Activated CD4-positive, alpha-beta T cell treated with anti-CD3 and anti-CD28 coated beads, Interleukin-2, amount 10 ng/mL, durations not matched to agents 7 days and 5 days (primary cell): ENCODE measurements at places on chromosomes 1 and 21. TPM values are rescaled to one million over a fixed set of nuclear protein-coding genes. Genes with fewer than 3 reads are reported as not detected.
A peak's percentile ranks its signal among the peaks of the same experiment; 100 is the strongest.

Gene GPR25
- not detected for total RNA-seq

GRCh38 chr1:33140153-33141149, 41.4 kb downstream of the TRIM62 start:
- peaks cover 12% of the 10 kb centered on the region for H3K4me1 ChIP-seq
- no peaks in the 10 kb centered on the region for H3K27me3 ChIP-seq
- H3K27ac ChIP-seq, result no peak overlapping the region
- no peak overlapping the region for H3K4me3 ChIP-seq

GRCh38 chr1:81596341-81596740, 204.4 kb upstream of the ADGRL2 start:
- H3K27ac ChIP-seq, result no peak overlapping the region
- no peaks in the 10 kb centered on the region for H3K27me3 ChIP-seq
- DNase-seq, result no peak
- H3K4me3 ChIP-seq, result no peak overlapping the region
- H3K4me1 ChIP-seq, result no peaks in the 10 kb centered on the region
- no peaks in the 10 kb centered on the region for H3K36me3 ChIP-seq

DNA sequence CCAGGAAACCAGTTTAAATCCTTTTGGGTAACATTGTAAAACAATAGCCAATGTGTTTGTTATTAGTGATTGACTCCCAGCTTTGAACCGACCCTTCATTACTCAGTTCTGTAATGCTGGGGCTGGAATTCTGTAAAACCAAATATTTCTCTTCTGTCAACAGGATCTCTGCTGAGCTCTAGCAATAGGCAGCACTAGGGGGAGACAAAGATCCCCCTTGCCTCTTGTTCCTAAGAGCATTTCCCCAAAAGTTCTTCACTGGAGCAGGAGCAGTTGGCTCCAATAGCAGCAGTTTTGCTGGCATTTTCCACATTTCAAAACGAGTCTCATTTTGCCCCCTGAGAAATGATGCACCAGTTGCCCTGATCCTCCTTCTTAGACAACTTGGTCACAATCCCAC, 1671.1 kb downstream of the MRPL39 start:
- DNase-seq, result no peak
- H3K36me3 ChIP-seq, result no peaks in the 10 kb centered on the region
- H3K4me3 ChIP-seq, result no peak overlapping the region
- H3K27ac ChIP-seq, result no peak overlapping the region
- H3K4me1 ChIP-seq, result no peaks in the 10 kb centered on the region
- H3K27me3 ChIP-seq, result peaks cover 5% of the 10 kb centered on the region

DNA sequence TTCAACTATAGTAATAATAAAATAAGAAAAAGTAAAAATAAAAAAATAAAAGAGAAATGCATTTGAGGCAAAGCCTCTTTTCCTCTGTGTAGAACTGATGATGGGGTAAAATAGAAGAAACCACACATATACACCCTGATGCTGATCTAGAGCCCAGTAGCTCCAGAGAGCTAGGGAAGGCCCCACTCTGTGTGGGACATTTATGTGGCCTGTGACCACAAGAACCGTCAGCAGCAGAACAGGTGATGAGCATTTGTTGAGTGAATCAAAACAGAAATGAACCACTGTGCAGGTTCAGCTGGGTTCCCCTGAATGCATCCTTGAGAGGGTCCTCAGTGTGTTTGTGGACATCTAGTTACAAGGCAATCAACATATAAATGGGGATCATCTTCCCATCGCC, 221.8 kb upstream of the HOOK1 start:
- no peaks in the 10 kb centered on the region for H3K4me1 ChIP-seq
- H3K27ac ChIP-seq, result no peak overlapping the region
- H3K4me3 ChIP-seq, result no peak overlapping the region
- no peak for DNase-seq
- no peaks in the 10 kb centered on the region for H3K36me3 ChIP-seq
- H3K27me3 ChIP-seq, result peaks cover 3% of the 10 kb centered on the region

- H3K4me3 ChIP-seq, result peak overlapping the region; percentile 90
- peak; percentile 41 for DNase-seq
- H3K27me3 ChIP-seq, result no peaks in the 10 kb centered on the region
Measured at GRCh38 chr1:15835205-15835740, 12.2 kb upstream of the SPEN start.

- H3K4me1 ChIP-seq, result peaks cover 11% of the 10 kb centered on the region
- no peak for DNase-seq
- no peak overlapping the region for H3K27ac ChIP-seq
- H3K27me3 ChIP-seq, result peaks cover 18% of the 10 kb centered on the region
- H3K36me3 ChIP-seq, result no peaks in the 10 kb centered on the region
Measured at GRCh38 chr1:204973449-204973848, 69.6 kb upstream of the CNTN2 start.

DNA sequence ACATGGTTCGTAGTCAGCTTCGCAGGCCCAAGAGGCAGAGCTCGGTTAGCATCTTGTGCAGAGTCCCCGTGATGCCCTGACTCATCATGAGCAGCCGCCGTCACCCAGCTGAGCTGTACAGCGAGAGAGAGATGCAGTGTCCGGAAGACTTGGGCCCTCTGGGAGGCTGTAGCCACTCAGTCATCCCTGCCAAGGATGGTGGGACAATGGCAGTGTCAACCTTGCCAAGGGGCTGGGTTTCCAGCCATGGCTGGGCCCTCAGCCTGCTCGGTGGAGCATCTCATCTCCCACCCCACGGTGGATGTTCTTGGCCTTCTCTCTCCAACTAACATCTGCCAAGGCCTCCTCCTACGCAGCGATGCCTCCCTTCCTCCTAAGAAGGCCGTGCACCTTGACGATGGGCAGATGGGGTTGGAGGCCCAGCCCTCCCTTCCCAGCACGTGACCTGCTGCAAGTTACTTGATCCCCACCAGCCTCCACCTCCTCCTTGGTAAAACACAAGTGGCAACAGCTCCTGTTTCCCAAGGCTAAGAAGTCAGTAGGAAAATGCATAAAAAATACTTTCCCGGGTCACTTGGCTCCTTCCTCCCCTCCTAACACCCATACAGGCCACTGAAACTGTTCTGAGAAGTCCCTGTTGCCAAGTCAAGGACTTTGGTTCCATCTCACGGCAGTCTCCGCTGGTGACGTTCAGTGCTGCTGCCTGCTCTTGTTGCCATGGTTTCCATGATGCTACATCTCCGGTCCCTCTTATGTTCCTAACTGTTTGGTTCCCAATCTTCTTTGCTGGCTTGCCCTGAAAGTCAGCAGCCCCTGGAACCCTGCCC, 384.7 kb upstream of the VAMP3 start:
- H3K27ac ChIP-seq, result no peak overlapping the region
- DNase-seq, result no peak
- H3K27me3 ChIP-seq, result no peaks in the 10 kb centered on the region
- H3K36me3 ChIP-seq, result no peaks in the 10 kb centered on the region
- no peak overlapping the region for H3K4me3 ChIP-seq
- no peaks in the 10 kb centered on the region for H3K4me1 ChIP-seq

DNA sequence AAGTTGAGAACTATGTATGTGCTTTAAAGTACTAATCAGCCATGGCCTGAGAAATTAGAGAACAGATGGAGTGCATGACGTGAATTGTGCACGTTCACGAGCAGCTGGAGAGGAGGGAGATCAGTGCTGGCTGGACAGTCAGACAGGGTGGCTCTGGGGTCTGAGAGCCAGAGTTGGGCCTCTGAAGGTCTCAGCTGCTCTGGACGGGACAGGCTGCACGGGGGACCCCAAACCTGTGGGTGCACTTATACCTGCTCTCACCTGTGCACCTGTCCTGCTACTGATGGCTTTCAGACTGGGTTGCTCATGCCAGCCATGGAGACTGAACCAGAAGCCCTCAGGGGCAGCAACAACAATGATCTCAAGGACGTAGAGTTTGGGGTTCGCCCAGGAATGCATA, 43.5 kb downstream of the UMODL1 start:
- H3K4me3 ChIP-seq, result no peak overlapping the region
- H3K36me3 ChIP-seq, result no peaks in the 10 kb centered on the region
- H3K27me3 ChIP-seq, result peaks cover 36% of the 10 kb centered on the region
- peaks cover 25% of the 10 kb centered on the region for H3K4me1 ChIP-seq

DNA sequence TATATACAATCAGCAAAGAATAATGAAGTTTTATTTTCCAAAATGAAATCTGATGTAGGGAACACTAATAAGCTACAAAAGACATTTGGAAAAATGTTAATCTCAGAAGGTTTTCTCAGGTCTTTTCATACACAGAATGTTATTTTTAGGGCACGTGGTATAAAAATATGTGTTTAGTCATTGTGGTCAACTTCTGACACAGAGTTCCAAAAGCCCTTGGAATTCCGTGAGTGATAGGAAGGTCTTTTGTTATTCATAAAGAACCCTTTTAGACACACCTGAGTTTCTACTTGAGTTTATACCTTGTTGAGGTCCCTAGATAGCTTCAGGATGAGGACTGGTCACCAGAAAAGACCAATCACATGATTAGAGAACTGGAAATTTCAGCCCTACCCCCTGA, 277.6 kb upstream of the NCAM2 start:
- DNase-seq, result no peak
- H3K36me3 ChIP-seq, result no peaks in the 10 kb centered on the region
- no peaks in the 10 kb centered on the region for H3K4me1 ChIP-seq
- H3K4me3 ChIP-seq, result no peak overlapping the region

GRCh38 chr1:106910798-106911197, 145.7 kb upstream of the PRMT6 start:
- no peaks in the 10 kb centered on the region for H3K4me1 ChIP-seq
- no peaks in the 10 kb centered on the region for H3K36me3 ChIP-seq
- H3K27me3 ChIP-seq, result no peaks in the 10 kb centered on the region
- H3K4me3 ChIP-seq, result no peak overlapping the region
- no peak for DNase-seq

DNA sequence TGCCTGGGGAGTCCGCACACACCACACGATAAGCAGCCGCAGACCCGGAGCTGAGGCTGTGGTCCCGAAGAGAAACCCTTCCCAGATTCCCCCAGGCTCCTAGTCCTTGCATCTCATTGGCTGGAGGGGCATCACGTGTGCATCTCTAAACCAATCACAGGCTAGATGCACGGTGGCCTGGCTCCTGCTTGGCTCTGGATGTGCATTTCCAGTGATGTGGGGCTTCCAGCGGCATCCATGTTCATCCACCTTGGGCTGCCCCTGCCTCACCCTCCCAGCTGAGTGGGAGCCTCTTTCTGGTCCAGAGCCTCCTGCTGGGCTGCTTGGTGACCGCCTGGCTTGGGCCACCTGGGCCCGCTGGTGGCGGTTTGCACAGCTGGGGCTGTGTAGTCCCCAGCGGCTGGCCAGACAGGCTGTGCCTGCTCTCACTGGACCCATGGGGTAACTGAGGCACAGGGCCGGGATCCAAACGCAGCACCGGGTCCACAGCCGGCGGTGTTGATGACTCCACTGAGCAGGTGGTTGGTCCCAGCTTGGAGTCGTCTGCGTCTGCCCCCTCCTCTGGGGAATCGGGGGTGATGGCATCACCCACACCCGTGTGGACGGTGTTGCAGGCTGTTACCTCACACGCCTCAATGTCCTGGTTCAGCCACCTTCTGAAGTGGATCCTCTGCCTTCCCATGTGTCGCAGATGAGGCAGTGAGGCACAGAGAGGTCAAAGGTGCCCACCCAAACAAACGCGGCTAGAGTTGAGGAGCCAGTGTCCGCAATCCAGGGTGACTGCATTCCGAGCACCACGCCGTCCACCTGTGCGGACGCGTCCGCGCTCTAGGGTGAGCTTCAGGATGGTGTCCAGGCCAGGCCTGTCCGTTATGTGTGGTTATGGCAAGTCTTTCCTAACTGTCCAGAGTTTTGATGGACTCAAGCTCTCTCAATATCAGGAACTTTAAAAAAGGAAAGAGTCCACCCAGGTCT, 41.3 kb downstream of the COL6A1 start:
- no peak overlapping the region for H3K4me3 ChIP-seq
- no peaks in the 10 kb centered on the region for H3K4me1 ChIP-seq
- DNase-seq, result no peak
- no peaks in the 10 kb centered on the region for H3K36me3 ChIP-seq
- peaks cover 25% of the 10 kb centered on the region for H3K27me3 ChIP-seq
- no peak overlapping the region for H3K27ac ChIP-seq

DNA sequence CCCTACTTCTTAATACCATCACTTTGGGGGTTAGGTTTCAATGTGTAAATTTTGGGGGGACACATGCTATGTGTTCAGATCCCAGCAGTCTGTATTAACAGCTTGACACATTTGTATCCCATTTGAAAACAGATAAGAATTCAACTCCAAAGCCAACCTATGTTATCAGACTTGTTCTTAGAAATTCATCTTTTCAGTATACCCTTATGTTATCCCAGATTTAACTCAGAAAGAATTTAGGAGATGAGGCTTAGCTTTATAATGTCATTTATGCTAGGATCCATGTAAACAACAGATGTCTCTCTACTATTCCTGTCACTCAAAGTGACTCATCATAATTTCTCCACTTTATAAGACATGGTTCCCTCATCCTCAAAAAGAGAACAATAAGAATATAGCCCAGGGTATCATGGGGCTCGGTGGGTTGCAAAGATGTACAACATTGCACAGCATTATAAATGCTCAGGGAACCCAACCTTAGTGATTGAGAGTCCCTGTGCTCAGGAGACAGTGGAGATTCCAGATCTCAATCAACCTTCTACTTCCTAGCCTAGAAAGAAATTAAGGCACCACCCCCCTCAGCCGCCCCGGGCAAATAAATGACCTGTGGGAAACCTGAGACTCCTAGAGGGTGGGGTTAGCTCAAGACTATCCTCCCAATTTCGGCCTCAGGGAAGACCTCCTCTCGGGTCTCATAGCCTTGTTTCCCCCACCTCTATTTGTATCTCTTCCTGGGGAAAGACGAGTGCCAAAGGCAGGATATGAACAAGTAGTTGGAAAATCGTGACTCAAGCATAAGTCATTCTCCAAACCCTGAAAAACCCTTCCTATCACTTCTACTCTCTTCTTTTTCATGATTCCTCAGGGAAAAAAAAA, 265.1 kb upstream of the CAMK1G start:
- H3K27ac ChIP-seq, result no peak overlapping the region
- H3K4me3 ChIP-seq, result no peak overlapping the region
- no peaks in the 10 kb centered on the region for H3K4me1 ChIP-seq
- no peaks in the 10 kb centered on the region for H3K36me3 ChIP-seq
- DNase-seq, result no peak

DNA sequence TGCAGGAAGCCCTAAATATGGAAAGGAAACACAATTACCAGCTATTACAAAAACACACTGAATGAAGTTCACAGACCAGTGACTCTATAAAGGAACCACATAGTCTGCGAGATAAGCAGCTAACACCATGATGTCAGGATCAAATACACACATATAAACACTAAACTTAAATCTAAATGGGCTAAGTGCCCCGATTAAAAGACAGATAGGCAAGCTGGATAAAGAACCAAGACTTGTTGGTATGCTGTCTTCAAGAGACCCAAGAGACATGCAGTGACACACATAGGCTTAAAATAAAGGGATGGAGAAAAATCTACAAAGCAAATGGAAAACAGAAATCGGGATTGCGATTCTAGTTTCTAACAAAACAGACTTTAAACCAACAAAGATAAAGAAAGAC, 121.9 kb downstream of the SLC5A9 start:
- no peak overlapping the region for H3K27ac ChIP-seq
- no peaks in the 10 kb centered on the region for H3K4me1 ChIP-seq
- no peak overlapping the region for H3K4me3 ChIP-seq
- DNase-seq, result no peak
- H3K36me3 ChIP-seq, result no peaks in the 10 kb centered on the region
